ENCODE measurements at places on chromosomes 16 and 17.

GRCh38 chr16:50603206-50604064, 55.2 kb downstream of the NKD1 start:
- no peaks in the 10 kb centered on the region for H3K27me3 ChIP-seq
- no peak overlapping the region for H3K4me3 ChIP-seq
- peak; percentile 54 for DNase-seq
- H3K36me3 ChIP-seq = no peaks in the 10 kb centered on the region

GRCh38 chr17:4054446-4054845, 88.4 kb downstream of the ZZEF1 start:
- DNase-seq = no peak
- H3K4me3 ChIP-seq = no peak overlapping the region
- no peaks in the 10 kb centered on the region for H3K36me3 ChIP-seq
- H3K27me3 ChIP-seq = no peaks in the 10 kb centered on the region

GRCh38 chr17:65530523-65531255, 30.8 kb downstream of the AXIN2 start:
- peak overlapping the region; percentile 84 for H3K27ac ChIP-seq
- H3K27me3 ChIP-seq = no peaks in the 10 kb centered on the region
- no peaks in the 10 kb centered on the region for H3K36me3 ChIP-seq
- DNase-seq = no peak
- peaks cover 44% of the 10 kb centered on the region for H3K4me1 ChIP-seq

DNA sequence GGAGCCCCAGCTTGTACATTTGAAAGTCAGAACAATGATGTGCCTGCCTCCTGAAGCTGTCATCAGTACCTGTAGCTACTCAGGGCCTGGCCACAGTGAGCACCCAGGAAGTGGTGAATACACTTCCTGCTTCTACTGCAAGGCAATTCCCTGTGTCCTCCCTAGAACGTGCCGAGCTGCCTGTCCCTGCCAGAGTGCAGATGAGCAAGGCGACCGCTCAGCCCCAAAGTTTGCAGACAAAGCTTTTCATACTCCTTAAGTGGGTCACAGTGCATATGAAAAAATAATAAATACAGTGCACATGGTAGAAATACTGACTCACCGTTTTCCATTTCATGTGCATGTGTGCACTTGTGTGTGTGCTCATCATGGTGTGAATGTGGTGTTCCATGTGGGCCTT, 77.3 kb downstream of the MPRIP start:
- H3K27ac ChIP-seq = peak overlapping the region; percentile 6
- no peak overlapping the region for H3K4me3 ChIP-seq
- no peak for DNase-seq
- no peaks in the 10 kb centered on the region for H3K36me3 ChIP-seq
- H3K4me1 ChIP-seq = peaks cover 21% of the 10 kb centered on the region

DNA sequence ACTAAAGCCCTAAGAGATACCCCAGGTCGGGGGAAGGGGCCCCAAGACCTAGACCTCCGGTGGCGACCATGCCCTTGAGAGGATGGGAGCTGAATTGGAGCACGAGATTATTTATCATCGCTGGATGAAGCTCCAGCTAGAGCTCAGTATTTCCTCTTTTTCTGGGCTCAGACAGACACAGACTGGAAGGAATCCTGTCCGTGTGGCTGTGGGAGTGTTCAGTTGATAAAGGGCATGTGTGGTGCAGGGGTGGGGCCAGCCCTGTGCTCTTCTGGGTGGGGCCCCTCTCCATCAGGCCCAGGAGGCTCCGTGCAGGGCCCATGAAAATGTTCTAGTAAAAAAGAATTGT, 6.3 kb upstream of the CBX4 start:
- H3K27ac ChIP-seq = peak overlapping the region; percentile 95
- DNase-seq = peak; percentile 74
- peaks cover 55% of the 10 kb centered on the region for H3K4me1 ChIP-seq
- no peak overlapping the region for H3K4me3 ChIP-seq
- no peaks in the 10 kb centered on the region for H3K36me3 ChIP-seq

DNA sequence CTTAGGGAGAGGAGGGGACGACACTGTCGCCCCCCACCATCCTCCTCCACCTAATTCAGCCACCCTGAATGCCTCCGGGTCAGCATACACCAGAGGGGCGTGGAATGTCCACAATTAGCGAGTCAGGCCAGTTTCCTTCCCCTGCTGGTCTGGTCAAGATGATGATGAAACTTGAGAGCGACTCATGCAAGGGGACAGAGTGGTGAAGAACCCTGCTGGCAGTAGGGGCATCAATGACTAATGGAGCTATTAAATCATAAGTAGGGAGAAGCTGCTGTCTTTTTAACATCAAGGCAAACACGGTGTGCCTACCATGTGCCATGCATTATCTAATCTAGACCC, 7.2 kb downstream of the SPACA3 start:
- H3K4me1 ChIP-seq = no peaks in the 10 kb centered on the region
- H3K36me3 ChIP-seq = no peaks in the 10 kb centered on the region
- no peak overlapping the region for H3K4me3 ChIP-seq
- DNase-seq = no peak

DNA sequence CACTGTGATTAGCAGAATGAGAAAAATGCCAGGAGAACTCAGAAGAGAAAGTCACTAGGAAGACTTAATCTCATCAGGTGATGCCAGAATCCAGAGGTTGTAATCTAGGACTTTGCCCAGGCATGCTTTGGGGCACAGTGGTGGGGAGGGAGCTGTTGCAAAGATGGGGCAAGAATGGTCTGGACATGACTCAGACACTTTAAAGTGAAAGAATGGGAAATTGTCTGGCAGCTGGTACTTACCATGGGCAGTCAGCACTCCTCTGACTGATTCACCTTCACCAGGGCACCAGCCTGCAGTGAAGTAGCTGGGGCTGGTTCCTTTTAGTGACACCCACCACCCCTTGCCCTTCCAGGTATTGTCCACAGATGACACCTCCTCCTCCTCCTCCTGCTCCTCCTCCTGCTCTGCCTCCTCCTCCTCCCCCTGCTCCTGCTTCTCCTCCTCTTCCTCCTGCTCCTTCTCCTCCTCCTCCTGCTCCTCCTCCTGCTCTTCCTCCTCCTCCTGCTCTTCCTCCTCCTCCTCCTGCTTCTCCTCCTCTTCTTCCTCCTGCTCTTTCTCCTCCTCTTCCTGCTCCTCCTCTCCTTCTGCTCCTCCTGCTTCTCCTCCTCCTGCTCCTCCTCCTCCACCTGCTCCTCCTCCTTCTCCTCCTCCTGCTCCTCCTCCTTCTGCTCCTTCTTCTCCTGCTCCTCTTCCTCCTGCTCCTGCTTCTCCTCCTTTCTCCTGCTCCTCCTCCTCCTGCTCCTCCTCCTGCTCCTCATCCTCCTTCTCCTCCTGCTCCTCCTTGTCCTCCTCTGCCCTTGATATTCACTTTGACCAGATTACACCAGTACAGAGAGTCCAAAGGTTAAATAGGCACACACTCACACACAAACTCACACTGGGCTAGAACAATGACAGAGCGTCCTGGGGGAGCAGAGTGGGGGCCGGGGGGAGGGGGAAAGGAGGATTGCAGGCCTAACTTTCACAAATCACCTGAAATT, at the start of gene CHD9NB:
Gene CHD9NB (minus strand): TSS at position 379 of the 983 bp plus-strand sequence. CDS start 8,739 bp downstream, outside the sequence.
- H3K27me3 ChIP-seq = no peaks in the 10 kb centered on the region
- H3K27ac ChIP-seq = peak within 1 kb of the TSS; percentile 26
- H3K4me3 ChIP-seq = no peak within 1 kb of the TSS
- H3K4me1 ChIP-seq = peaks cover 16% of the 10 kb centered on the region
- H3K36me3 ChIP-seq = no peaks in the 10 kb centered on the region
- peak; percentile 84 for DNase-seq

GRCh38 chr17:17159571-17159970, 46.6 kb downstream of the PLD6 start:
- H3K27me3 ChIP-seq = no peaks in the 10 kb centered on the region
- no peak overlapping the region for H3K27ac ChIP-seq
- H3K4me1 ChIP-seq = no peaks in the 10 kb centered on the region
- no peak for DNase-seq
- no peaks in the 10 kb centered on the region for H3K36me3 ChIP-seq
- H3K4me3 ChIP-seq = no peak overlapping the region

DNA sequence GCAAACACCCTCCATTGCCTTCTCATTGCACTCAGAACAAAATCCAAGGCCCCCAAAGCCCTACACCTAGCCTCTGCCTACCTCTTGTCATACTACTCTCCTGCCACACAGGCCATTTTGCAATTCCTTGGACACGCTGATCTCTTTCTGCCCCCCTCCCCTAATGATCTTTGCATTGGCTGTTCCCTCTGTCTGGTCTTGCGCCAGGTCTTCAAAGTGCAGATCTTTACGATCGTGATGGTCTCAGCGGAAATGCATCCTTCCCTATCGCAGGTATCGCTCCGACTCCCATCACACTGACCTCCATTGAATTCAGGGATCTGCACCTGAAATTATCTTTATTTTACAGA, 777 bp upstream of the MOSMO start:
- peaks cover 4% of the 10 kb centered on the region for H3K4me1 ChIP-seq
- H3K27ac ChIP-seq = peak overlapping the region; percentile 93
- H3K36me3 ChIP-seq = no peaks in the 10 kb centered on the region
- no peaks in the 10 kb centered on the region for H3K27me3 ChIP-seq
- peak overlapping the region; percentile 97 for H3K4me3 ChIP-seq
- DNase-seq = no peak

DNA sequence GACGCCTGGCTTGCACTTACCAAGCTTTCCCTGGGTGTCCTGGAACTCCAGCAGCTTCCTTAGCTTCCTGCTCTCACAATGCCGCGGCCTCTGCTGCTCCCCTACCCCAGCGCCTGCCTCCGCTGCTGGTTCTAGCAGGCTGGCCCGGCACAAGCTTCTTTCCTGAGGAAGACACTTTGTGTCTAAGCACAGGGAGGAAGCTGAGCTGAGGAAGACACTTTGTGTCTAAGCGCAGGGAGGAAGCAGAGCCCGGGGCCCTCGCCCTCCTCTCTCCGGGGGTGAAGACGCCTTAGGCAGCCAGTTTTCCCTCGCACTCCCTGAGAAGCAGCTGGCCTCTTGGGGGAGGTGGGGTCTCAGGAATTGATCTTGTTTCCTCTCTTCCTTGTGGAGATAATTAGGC, 64.9 kb downstream of the PLD6 start:
- no peak overlapping the region for H3K27ac ChIP-seq
- H3K36me3 ChIP-seq = no peaks in the 10 kb centered on the region
- H3K27me3 ChIP-seq = no peaks in the 10 kb centered on the region
- no peaks in the 10 kb centered on the region for H3K4me1 ChIP-seq
- H3K4me3 ChIP-seq = no peak overlapping the region

- H3K27me3 ChIP-seq = no peaks in the 10 kb centered on the region
- no peaks in the 10 kb centered on the region for H3K4me1 ChIP-seq
- H3K36me3 ChIP-seq = no peaks in the 10 kb centered on the region
- no peak overlapping the region for H3K4me3 ChIP-seq
Measured at GRCh38 chr17:5701381-5701780, 117.1 kb upstream of the NLRP1 start.

DNA sequence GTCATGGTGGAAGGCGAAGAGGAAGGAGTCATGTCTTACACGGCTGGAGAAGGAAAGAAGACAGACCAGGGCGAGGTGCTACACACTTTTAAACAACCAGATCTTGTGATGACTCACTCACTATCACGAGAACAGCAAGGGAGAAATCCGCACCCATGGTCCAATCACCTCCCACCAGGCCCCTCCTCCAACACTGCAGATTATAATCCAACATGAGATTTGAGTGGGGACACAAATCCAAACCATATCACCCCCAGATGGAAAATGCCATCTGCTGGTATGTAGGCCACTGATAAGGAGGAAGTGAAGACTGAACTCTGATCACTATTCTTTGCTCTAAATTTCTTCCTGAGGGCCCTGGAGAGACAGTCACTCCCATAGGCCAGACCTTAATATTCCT, 7.5 kb upstream of the ITGAX start:
- no peaks in the 10 kb centered on the region for H3K4me1 ChIP-seq
- no peaks in the 10 kb centered on the region for H3K27me3 ChIP-seq
- no peak overlapping the region for H3K4me3 ChIP-seq
- no peak for DNase-seq

- no peaks in the 10 kb centered on the region for H3K4me1 ChIP-seq
- no peak for DNase-seq
- no peaks in the 10 kb centered on the region for H3K36me3 ChIP-seq
- no peak overlapping the region for H3K4me3 ChIP-seq
- H3K27me3 ChIP-seq = peaks cover 32% of the 10 kb centered on the region
- H3K27ac ChIP-seq = no peak overlapping the region
Measured at GRCh38 chr17:35740997-35741931, 9.8 kb downstream of the RASL10B start.

DNA sequence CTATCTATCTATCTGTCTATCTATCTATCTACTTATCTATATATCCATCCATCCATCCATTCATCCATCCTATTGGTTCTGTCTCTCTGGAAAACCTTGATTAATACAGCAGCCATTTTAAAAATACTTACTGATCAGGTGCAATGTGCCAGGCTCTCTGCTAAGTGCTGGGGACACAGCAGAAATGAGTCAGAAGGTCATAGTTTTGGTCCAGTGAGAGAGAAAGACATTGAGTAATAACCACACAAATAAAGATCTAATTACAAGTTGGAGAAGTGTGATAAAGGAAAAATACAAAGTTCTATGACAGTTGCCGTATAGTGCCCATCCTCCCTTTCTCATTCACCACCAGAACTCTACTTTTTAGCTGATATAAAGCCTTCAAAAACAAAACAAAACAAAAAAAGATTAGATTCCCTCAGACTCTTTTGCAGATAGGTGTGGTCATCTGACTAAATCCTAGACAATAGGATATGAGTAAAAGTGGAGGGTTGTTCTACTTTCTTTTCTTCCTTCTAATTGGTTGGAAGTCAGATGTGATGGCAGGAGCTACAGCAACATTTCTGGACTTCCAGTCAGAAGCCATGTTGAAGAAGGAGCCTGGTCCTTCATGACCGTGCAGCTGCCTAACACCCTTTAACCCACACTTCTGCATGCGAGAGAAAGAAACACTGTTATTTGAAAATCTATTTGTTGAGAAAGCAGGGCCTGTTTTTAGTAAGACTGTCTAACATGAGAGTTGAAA, 72.0 kb upstream of the TOX3 start:
- no peaks in the 10 kb centered on the region for H3K36me3 ChIP-seq
- peaks cover 4% of the 10 kb centered on the region for H3K27me3 ChIP-seq
- no peaks in the 10 kb centered on the region for H3K4me1 ChIP-seq
- no peak overlapping the region for H3K4me3 ChIP-seq

GRCh38 chr17:39074676-39075075, 76.8 kb downstream of the PLXDC1 start:
- no peak overlapping the region for H3K4me3 ChIP-seq
- H3K27ac ChIP-seq = no peak overlapping the region
- DNase-seq = no peak

- no peaks in the 10 kb centered on the region for H3K4me1 ChIP-seq
- DNase-seq = no peak
- no peaks in the 10 kb centered on the region for H3K36me3 ChIP-seq
Measured at GRCh38 chr16:80751167-80751566, 53.2 kb downstream of the CDYL2 start.
